ENCODE measurements at places on chromosomes 3 and 15.

DNA sequence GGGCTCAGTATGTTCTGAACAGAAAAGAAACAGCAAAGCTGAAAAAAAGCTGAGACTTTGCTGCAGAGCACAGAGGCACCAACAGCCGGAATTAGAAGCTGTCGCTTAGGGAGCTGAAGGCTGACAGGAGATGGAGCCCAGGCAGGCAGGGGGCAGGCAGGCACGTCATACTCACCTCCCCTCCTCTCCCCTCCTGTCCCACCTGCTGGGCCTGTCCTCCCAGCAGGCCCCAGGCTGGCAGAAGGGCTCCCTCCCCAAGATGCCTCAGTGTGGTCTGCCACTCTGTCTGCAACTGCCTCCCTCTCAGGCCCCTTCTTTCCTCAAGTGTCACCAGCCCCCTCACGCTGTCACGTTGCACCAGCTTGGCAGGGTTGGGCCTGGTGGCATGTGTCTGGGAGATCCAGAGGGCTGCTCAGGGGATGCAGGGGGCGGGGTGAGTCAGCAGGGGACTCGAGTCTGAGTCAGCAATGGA, 3.2 kb upstream of the ANKRD63 start:
- DNase-seq, result no peak

DNA sequence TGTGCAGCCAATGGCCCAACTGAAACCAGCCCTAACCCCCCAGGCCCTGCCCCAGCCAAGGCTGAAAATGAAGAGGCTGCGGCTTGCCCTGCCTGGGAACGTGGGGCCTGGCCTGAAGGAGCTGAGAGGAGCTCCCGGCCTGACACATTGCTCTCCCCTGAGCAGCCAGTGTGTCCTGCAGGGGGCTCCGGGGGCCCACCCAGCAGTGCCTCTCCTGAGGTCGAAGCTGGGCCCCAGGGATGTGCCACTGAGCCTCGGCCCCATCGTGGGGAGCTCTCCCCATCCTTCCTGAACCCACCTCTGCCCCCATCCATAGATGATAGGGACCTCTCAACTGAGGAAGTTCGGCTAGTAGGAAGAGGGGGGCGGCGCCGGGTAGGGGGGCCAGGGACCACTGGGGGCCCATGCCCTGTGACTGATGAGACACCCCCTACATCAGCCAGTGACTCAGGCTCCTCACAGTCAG, 11.2 kb downstream of the MAP1A start:
- no peak for DNase-seq

GRCh38 chr3:190746531-190746930, 116.0 kb downstream of the GMNC start:
- no peak for DNase-seq

DNA sequence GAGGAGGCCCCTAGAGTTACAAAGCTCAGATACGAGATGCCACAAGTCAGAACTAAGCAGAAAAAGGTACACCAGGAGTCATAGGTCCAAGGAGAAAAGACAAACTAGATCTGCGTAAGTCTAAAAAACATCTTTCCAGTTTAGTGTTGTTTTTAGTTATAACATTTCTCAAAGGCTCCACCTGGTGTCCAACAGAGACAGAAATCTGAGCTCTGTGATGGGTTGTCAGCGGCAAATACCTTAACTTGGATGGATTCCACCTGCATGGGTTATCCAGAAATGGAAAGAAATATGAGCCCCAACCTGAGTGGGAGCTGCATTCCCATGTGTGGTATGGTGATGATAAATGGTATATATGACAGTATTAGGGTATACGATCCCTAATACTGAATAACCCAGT, 238.6 kb upstream of the CHRM5 start:
- DNase-seq, result no peak
